Endothelial cell (in vitro differentiated cells): ENCODE measurements at places on chromosomes 3 and 15. TPM values are rescaled to one million over a fixed set of nuclear protein-coding genes. Genes with fewer than 3 reads are reported as not detected.

The P2RY1 gene
- total RNA-seq, result 106 TPM

The AADAC gene
- total RNA-seq, result not detected

The ATP2B2 gene
- 1.7 TPM for total RNA-seq

The KY gene
- total RNA-seq, result not detected

The IL17RD gene
- 10.7 TPM for total RNA-seq

The EFCC1 gene
- total RNA-seq, result 15.9 TPM

The RARB gene
- total RNA-seq, result not detected

The GOLGA6A gene
- total RNA-seq, result 0.85 TPM
